ENCODE measurements at places on chromosomes 6 and 20.

GRCh38 chr20:61628480-61628879 lies 376.4 kb downstream of the CDH4 start:
- DNase-seq, result no peak

GRCh38 chr6:130893766-130894165 lies 66.6 kb downstream of the SMLR1 start:
- DNase-seq, result no peak

- no peak for DNase-seq
These were observed 3.5 kb downstream of the ZKSCAN8 start for GRCh38 chr6:28145231-28145630.

GRCh38 chr6:72955666-72956065 lies 269.6 kb downstream of the KHDC1L start:
- DNase-seq, result peak; percentile 52

GRCh38 chr20:63254232-63254605 lies at the start of gene NKAIN4:
TSS of gene NKAIN4 (minus strand) at chr20:63254463. CDS start at chr20:63254450, 13 bp downstream.
- no peak for DNase-seq

GRCh38 chr6:75217193-75217592 lies 11.3 kb upstream of the COL12A1 start:
- no peak for DNase-seq

DNA sequence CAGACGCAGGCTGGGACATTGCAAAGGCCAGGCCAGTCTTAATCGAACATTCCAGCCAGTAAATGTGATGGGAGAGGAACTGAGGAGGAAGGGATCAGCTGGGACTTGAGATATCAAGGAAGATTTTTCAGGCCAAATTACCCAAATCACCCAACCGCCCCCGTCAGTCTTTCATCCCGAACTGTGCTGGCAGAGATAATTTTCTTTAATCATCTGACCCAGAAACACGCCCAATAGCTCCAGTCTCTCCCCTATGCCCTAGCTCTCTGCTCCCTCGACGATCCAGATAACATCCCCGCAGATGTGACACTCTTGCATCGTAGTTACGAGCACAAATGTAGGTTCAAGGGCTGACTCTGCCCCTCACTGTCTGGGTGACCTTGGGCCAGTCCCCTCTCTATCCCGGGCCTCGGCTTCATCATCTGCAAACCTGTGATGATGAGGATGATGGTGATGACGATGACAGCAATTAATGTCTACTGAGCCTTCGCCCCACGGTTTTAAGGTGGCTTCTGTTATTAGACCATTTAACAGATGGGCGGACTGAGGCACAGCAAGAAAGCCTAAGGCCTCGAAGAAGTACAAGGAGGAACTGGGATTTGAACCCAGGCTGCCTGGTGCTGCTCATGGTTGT lies 118.6 kb downstream of the PREX1 start:
- no peak for DNase-seq

DNA sequence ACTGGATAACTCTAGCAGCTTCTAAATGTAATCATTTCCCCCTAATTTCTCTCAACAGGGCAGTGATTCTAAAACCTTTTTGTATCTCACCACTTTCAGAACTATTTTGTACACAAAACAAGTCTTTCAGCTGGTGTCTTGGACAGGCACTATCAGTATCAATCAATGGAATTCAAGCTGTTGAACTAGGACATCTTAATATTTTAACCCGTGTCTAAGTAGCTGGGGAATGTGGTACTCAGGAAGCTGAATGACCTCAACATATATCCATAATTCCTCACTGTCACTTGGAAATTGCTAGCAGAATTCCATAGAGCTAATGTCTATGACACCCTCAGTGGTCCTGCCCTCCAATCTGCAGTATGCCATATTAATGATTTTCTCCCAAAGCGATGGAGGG lies 24.5 kb downstream of the ADAT2 start:
- DNase-seq, result no peak

DNA sequence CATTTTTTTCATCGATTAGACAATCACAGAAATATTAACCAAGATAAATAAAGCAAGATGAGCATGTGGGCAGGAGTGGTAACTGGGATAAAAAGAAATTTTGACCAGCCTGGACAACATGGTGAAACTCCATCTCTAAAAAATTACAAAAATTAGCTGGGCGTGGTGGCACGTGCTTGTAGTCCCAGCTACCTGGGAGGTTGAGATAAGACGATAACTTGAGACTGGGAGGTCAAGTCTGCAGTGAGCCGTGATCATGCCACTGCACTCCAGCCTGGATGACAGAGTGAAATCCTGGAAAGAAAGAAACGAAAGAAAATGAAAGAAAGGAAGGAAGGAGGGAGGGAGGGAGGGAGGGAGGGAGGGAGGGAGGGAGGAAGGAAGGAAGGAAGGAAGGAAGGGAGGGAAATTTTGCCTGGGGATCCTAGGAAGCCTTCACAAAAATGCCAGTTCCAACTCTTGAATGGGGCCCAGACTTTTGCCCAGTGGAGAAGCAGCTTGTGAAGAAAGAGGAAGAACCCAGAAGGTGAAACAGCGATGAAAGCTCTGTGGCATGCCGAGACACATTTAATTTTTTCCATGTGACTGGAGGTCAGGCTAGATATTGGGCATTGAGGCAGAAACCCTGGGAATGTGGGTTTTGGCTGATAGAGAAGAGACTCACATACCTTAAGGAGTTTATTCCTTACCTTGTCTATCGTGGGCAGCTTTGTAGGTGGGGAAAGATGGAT lies 20.3 kb downstream of the CCDC170 start:
- peak; percentile 91 for DNase-seq

- no peak for DNase-seq
These were observed 18.0 kb downstream of the HFE start for GRCh38 chr6:26105109-26105730.

DNA sequence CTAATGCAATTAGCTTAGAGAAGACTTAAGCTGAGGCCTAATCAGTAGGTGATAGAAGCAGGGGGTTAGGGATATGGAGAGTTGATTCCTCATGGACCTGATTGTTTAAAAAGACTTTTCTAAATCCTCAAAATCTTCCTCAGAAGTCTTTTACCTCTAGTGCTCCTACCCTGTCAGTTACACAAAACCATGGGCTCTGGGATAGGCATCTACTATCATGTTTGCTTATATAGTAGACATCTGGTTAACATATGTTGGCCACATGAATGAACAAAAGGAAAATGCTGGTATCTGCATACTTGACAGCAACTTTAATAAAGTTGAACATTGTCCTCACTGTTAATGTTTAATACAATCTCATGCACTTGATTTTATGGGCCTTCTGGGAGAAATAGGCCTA lies 61.5 kb upstream of the FKBP1C start:
- DNase-seq, result no peak

DNA sequence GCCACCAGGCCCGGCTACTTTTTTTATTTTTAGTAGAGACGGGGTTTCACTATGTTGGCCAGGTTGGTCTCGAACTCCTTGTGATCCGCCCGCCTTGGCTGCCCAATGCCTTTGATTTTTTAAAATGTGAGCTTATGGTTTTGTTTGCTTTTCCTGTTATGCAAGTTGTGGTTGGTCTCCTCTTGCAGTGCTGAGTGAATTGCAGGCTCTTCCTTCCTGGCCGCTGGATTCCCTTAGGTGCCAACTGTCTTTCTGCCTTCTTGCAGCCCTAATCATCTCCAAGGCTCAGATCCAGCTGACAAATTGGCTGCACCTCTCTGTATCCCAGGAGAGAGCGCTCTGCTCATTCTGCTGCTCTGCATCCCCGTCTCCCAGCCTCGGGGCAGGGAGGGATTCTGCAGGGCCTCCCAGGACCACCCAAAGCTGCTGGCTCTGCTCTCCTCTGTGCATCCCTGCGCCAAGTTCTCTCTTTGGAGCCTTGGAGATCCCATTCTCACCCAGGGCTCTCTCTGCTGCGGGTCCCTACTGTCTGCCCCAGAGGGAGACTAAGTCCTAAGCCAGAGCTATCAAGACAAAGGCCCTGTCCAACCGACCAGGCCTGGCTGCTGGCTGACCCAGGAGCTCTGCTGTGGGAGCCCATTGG lies 14.1 kb upstream of the EMILIN3 start:
- peak; percentile 25 for DNase-seq

DNA sequence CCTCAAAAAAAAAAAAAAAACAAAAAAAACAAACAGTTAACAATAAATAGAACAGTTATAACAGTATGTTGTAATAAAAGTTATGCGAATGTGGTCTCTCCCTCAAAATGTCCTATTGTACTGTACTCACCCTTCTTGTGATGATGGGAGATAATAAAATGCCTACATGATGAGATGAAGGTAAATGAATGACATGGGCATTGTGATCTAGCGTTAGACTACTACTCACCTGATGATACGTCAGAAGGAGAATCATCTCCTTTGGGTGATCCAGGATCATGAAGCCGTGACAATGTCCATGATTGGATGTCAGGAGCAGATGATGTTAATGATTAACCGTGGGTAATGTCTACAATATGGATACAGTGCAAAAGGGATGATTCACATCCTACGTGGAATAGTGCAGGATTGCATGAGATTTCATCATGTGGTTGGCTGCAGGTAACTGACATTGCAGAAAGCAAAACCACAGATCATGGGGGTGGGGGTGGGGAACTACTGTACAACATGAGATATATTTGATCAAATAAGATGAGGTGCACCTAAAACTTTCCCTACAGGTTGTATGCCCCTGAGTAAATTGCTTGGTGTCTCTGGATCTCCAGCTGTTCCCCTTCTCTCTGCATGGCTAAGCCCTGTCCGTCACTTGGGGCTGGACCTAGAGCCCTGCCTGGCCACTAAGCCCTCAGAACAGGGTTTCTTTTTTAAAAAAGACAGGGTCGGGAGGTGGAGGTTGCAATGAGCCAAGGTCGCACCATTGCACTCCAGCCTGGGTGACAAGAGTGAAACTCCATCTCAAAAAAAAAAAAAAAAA lies 6.2 kb upstream of the RBCK1 start:
- peak; percentile 14 for DNase-seq

- DNase-seq, result no peak
These were observed 41.7 kb downstream of the RNF24 start for GRCh38 chr20:3973705-3974104.

DNA sequence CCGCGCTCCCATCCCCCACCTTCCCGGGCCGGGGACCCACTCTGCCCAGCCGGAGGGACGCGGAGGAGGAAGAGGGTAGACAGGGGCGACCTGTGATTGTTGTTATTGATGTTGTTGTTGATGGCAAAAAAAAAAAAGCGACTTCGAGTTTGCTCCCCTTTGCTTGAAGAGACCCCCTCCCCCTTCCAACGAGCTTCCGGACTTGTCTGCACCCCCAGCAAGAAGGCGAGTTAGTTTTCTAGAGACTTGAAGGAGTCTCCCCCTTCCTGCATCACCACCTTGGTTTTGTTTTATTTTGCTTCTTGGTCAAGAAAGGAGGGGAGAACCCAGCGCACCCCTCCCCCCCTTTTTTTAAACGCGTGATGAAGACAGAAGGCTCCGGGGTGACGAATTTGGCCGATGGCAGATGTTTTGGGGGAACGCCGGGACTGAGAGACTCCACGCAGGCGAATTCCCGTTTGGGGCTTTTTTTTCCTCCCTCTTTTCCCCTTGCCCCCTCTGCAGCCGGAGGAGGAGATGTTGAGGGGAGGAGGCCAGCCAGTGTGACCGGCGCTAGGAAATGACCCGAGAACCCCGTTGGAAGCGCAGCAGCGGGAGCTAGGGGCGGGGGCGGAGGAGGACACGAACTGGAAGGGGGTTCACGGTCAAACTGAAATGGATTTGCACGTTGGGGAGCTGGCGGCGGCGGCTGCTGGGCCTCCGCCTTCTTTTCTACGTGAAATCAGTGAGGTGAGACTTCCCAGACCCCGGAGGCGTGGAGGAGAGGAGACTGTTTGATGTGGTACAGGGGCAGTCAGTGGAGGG lies 2.8 kb downstream of the SOX4 start:
- no peak for DNase-seq

GRCh38 chr6:155889410-155889809 lies 433.8 kb upstream of the NOX3 start:
- no peak for DNase-seq
